ENCODE measurements at places on chromosomes 4 and X. TPM values are rescaled to one million over a fixed set of nuclear protein-coding genes. Genes with fewer than 3 reads are reported as not detected.

The FGFBP1 gene
- 0.18 TPM for polyA plus RNA-seq

DNA sequence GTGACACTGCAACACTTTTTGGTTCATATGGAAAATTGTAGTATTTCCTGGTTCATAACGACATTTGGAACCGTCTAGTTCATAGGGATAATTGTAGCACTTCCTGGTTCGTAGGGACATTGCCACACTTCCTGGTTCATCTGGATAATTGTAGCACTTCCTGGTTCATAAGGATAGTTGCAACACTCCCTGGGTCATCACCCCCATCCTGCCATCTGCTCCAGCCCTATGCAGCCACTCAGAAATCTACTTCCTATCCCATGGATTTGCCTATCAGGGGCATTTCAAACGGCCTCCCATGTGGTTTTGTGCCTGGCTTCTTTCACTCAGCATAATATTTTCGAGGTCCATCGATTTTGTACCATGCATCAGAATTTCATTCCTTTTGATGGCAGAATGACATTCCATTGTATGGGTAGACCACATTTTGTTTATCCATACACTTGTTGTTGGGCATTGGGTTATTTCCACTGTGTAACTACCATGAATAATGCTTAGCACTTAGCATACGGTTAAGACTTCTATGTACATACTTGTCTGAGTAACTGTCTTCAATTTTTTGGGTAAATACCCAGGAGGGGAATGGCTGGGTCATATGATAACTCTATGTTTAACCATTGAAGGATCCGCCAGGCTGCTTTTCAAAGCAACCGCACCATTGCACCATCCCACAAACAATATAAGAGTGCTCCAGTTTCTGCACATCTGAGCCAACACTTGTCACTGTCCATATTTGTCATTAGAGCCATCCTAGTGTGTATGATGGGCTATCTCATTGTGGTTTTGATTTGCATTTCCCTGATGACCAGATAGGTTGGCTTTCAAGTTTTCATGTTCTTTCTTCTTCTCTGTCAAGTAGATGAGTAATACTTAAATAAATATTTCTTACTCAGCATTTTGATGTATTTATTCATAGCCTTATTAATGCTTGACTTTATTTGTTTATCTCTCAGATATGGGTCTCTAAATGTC, 58.3 kb upstream of the CD99 start:
- DNase-seq, result no peak

The SYP gene
- 3.0 TPM for polyA plus RNA-seq

The SMIM9 gene
- not detected for polyA plus RNA-seq

- DNase-seq, result no peak
These were observed 74.3 kb downstream of the SNX25 start for GRCh38 chr4:185283723-185284122.

DNA sequence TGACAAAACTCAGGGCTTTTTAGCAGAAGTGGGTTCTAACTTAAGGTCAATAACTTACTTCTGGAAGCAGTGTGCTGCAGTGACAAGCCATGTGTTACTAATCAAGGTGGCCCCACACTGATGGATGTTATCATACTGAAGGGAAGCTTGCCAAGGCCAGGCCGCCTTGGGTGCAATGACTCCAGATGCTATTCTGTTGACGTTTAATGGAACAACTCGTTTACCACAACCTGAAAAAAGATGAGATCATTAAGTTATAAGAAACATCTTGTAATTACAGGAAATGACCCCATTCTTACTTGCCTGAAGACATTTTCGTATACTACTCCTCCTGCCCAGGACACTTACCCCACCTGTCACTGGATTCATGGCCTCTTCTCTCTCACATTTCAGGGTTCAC, 38.9 kb upstream of the TMPRSS11D start:
- no peak for DNase-seq

All from left renal cortex interstitium (tissue), 4 donors.